Activated CD8-positive, alpha-beta T cell treated with anti-CD3 and anti-CD28 coated beads for 36 hours (primary cell): ENCODE measurements at places on chromosomes 16 and 17. TPM values are rescaled to one million over a fixed set of nuclear protein-coding genes. Genes with fewer than 3 reads are reported as not detected.
A peak's percentile ranks its signal among the peaks of the same experiment; 100 is the strongest.

Gene NPLOC4
- total RNA-seq, result 75.9 TPM

Gene MMP28
- not detected for total RNA-seq

Gene COPS3
- 91.1 TPM for total RNA-seq

Gene COTL1
- 664 TPM for total RNA-seq

Gene TEDC2
- 23.2 TPM for total RNA-seq

Gene KRT222
- total RNA-seq, result not detected

Gene KCNG4
- total RNA-seq, result not detected

Gene CIBAR2
- not detected for total RNA-seq

Gene SCARF1
- 3.2 TPM for total RNA-seq

Gene MYH1
- not detected for total RNA-seq

GRCh38 chr17:7192271-7192937, 13.2 kb upstream of the ASGR1 start:
- no peak for DNase-seq

DNA sequence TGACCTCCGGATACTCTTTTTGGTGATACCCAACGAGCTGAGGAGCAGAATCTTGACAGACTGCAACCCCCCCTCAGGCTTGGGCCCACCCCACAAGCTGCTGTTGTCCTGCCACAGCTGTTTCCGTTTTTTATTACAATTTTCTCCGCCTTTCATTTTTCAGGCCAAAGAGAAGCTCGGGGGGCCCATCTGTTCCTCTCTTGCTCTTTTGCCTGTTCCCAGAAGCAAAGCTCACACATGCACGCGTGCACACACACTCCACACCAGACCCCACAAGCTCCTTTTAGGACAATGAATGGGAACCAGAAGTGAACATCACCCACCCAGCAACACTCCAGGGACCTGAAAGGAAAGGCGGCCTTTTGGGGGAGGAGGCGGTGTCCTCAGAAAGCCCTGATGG, 16.3 kb downstream of the SOX9 start:
- DNase-seq, result no peak

- DNase-seq, result peak; percentile 70
Observed at GRCh38 chr16:74726716-74727115, 26.1 kb upstream of the MLKL start.

DNA sequence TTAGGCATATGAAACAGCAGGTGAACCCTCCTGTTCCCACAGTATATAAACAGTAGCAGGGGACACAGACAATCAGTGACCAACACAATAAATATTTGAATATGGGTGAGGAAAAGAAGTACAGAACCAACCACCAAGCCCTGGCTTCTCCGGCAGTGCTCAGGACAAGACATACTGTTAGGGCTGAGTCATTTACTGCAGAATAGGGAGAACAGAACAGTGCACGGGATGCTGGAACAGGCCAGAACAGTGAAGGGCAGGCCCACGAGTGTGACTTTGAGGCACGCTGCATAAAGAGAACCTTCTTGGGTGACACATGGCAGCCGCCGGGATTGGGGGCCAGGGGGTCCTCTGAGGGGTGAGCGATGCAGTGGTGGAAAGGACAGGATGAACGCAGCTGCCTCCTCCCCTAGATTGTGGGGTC, 160.4 kb downstream of the CMIP start:
- no peak for DNase-seq

DNA sequence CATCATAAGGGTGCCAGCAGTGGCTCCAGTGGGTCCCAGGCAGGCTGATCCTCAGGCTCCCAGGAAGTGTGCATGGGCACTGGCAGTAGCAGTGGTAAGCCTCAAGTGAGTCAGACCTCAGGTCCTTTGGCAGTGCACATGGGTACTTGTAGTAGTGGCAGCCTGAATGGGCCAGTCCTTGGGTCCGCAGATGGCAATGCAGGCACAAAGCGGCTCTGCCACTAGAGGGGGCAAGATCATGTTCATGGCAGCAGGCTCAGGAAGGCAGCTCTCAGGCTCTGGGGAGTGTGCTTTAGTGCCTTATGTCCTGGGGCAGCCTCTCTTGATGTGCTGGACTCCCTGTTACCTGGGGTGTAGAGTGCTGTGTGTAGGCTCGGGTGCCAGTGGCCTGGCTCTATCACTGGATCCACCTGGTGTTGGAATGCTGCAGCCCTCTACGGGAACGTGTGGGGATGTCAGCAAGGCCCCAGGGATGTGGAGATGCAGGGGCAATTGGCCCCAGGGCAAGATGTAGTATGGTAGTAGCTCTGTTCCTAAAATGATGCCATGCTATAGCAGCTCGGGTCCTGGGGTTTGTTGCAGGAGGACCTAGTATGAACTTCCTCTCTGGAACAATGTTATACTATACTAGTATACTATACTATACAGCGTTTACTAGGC, 11.0 kb downstream of the ACSM3 start:
- peak; percentile 83 for DNase-seq

GRCh38 chr17:62892870-62893338, 73.1 kb upstream of the TANC2 start:
- peak; percentile 43 for DNase-seq

DNA sequence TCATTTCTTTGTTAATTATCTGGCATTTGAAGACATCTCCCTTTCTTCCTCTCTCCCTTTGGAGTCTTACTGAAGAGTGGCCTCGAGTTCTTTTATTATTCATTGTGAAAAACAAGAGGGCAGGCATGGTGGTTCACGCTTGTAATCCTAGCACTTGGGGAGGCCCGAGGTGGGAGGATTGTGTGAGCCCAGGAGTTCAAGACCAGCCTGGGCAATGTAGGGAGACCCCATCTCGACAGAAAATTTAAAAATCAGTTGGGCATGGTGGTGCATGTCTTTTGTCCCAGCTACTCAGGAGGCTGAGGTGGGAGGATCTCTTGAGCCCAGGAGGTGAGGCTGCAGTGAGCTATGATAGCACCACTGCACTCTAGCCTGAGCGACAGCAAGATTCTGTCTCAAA, 20.1 kb downstream of the BPTF start:
- DNase-seq, result no peak

DNA sequence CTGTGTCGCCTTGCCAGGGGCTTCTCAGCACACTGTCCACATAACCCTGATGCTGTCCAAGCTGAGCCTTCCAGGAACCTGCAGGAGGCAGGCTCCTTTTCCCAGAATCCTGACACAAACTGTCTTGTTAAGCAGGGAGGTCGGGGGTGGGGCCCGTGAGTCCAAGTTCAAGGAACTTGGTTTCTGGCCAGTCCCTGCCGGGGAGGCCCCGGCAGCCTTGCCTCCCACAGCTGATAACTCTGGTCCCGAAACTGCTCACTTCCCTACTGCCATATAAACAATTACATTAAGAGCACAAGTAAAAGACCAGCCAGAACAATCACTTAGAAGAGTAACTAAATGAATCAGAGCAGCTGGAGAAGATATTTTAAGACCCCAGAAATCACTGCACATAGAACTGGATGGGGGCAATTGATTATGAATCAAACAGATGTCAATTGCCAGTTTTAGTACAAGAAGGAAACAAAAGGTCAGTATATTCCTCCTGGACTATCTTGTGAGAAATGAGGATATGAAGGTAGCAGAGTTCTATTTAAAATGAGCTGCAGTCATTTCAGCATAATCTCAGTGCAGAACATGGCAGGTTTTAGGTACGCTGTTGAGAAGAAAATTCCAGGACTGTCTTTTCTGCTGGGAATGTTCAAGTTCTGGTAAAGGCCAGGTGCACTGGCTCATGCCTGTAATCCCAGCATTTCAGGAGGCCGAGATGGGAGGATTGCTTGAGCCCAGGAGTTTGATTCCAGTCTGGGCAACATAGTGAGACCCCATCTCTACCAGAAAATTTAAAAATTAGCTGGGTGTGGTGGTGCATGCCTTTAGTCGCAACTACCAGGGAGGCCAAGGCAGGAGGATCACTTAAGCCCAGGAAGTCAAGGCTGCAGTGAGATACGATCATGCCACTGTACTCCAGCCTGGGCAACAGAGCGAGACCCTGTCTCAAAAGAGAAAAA, 169.8 kb downstream of the PITPNC1 start:
- no peak for DNase-seq

- no peak for DNase-seq
Observed at GRCh38 chr16:53737552-53737951, 33.6 kb downstream of the FTO start.

- peak; percentile 55 for DNase-seq
Observed at GRCh38 chr17:1179818-1180742, at the start of gene ABR. Gene ABR (minus strand): TSS chr17:1179981. CDS start chr17:1179727, 254 bp downstream.

GRCh38 chr17:4903051-4903818, at the start of gene CHRNE:
Gene CHRNE (minus strand): TSS chr17:4903098. CDS start chr17:4903063, 35 bp downstream.
- peak; percentile 91 for DNase-seq

GRCh38 chr17:3613124-3613523, 3.9 kb upstream of the TRPV1 start:
- no peak for DNase-seq

DNA sequence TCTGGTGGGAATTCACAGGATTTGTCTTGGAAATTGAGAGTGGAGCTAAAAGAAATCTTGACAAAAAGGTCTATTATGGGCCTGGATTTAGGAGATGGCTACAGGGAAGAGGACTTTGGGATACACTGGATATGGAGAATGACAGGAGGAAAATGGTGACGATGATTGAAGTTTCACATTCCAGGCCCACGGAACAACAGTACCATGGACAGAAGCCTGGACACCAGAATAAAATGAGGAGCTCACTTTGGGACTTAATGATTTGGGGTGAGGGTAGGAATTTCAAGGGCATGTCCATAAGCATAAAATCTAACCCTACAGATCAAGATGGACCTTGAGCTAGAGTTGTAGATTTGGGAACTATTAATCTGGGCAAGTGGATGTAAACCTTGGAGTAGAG, 47.8 kb upstream of the DNAH9 start:
- DNase-seq, result no peak

DNA sequence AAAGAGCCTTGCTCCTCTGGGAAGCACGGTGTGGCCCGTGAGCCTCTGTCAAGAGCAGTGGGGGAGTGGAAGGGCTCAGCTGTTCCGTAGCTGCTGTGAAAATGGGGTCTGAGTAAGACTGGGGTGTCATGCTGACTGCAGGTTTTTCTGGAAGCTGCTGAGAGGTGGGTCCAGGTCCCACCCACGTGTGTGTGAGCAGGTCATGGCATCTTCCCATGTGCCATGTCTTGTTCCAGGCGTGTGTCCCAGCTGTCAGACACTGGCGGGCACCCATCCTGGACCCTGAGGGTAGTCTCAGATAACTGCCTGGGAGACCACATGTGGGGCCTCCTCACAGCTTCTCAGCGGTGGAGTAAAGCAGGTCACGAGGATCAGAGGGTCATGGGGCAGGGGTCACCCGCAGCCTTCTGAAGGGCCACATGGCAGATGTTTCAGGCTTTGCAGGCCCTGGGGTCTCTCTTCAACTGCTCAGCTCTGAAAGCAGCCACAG, 92.9 kb downstream of the NPIPB11 start:
- no peak for DNase-seq

- DNase-seq, result no peak
Observed at GRCh38 chr16:87531418-87531817, 38.6 kb upstream of the ZCCHC14 start.

DNA sequence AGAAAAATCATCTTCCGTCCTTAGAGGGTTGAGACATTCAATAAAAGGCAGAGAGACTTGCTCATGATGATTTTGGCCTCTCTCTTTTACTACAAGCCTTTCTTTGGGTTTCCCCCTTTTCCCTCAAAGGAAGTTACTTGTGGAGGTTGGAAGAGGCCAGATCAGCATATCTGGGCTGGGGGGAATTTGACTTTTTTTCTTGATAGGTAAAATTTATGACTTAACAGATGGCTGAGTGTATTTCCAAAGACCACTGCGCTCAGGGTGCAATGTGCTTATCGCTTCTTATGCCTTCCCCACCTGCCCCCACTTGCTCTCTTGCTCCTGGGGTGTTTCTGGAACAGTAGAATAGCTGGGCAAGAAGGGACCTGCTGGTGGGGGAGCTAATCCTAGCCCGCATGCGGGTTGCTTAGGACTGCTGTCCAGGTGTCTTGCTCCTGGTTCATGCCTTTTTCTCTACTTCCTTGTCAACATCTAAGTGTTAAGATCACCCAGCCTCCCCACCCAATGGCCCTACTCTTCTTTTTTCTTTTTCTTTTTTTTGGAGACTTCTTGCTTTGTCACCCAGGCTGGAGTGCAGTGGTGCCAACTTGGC, 131.9 kb downstream of the MSI2 start:
- no peak for DNase-seq

GRCh38 chr17:42277342-42277712, 1.1 kb upstream of the STAT5B start:
- no peak for DNase-seq

DNA sequence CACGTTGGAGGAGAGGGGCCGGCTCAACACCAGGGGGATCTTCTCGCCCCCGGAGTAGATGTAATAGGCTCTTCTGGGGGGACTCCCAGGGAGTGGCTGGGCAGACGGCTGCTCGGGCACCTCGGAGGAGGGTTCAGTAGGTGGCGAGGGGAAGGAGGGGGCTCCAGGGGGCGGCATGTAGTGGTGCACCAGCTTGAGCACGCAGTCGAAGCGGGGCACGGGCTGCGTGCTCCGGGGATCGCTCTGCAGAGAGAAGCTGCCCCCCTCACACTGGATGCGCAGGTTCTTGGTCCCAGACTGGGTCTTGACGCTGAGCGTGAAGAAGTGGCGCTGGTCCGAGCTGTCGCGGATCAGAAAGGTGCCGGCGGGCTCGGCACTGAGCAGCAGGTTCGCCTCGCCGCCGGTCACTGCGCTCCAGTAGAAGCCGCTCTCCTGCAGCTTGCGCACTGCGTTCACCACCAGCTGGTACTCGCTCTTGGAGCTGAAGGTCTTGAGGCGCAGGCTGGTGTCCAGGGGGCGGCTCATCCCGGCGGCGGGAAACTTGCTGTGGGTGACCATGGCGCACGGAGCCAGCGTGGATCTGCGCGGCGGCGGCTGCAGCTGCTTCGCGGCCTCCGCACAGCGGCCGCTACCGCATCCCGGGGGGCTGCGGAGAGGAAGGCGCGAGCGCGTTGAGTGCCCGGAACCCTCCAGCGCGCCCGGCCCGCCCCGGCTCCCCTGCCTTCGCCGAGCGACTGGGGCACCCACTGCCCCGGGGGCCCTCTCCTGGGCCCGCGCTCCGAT, 1.1 kb downstream of the SOCS3 start:
- peak; percentile 41 for DNase-seq

GRCh38 chr17:76909971-76910760, 42.0 kb downstream of the MGAT5B start:
- peak; percentile 56 for DNase-seq

GRCh38 chr17:31374503-31374902, 17.0 kb upstream of the RAB11FIP4 start:
- DNase-seq, result no peak

DNA sequence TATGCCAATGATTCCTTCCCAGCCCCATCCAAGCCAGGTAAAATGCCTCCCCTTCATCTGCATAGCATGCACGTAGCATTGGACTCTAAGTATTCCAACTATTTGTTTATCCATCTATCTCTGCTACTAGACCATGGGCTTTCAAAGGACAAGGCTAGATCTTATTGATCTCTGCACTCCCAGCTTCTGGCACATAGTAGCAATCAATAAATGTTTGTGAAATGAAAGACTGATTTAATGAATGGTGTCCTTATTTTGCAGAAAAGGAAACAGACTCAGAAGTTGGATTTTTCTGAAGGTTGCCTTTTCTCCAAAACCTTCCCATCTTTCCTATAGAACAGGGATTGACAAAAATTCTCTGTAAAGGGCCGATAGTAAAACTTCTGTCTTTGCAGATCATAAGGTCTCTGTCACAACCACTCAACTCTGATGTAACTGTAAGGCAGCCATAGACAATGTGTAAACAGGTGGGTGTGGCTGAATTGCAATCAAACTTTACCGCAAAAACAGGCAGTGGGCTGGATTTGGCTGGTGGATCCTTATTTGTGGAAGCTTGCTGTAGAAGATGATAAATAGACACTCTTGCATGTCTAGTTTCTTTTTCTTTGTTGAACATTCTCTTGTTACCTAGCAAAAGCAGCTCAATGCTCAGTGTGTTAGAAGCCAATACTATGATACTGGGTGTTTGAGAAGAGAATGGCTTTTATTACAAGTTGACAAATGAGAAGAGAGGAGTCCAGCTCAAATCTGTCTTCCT, 7.6 kb upstream of the CMTR2 start:
- no peak for DNase-seq
